Right lung (tissue), 10 donors: ENCODE measurements at places on chromosomes 7 and 10.
A peak's percentile ranks its signal among the peaks of the same experiment; 100 is the strongest.

GRCh38 chr10:65133652-65134051, 1612.5 kb downstream of the REEP3 start:
- DNase-seq, result no peak

- DNase-seq, result no peak
Measured at GRCh38 chr7:122686360-122686878, 12.5 kb downstream of the RNF133 start.

DNA sequence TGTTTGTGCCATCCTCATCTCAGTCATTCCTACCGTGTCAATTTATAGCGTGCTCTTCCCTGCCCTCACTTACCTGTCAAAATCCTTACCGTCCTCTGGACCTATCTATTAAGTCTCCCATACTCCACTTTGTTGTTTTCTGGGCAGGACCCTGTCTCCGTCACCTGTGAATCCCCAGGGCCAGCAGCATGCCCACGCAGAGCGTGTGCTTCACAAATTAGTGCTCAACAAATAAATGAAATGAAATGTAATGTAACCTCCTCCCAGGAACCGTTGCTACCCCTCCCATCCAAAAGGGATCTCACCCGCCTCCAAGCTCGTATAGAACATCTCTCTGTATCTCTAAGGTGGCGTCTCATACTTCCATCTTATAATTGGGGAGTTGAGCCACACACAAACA, 589.9 kb upstream of the MGMT start:
- DNase-seq, result no peak

DNA sequence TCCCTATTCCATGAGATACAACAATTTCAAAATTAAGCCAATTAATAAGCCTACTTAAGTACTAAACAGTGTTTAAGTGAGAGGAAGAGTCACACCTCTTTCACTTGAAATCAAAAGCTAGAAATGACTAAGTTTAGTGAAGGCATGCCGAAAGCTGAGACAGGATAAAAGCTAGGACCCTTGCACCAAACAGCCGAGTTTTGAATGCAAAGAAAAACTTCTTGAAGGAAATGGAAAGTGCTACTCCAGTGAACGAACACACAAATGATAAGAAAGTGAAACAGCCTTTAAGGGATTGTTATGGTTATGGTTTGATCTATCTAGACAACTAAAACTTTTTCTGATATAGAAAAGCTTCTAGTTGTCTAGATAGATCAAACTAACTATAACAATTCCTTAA, 135.4 kb upstream of the KMT2E start:
- DNase-seq, result no peak

- no peak for DNase-seq
Measured at GRCh38 chr10:132104471-132105301, 38.9 kb downstream of the JAKMIP3 start.

GRCh38 chr7:44761207-44762161, 12.8 kb downstream of the ZMIZ2 start:
- DNase-seq, result no peak

DNA sequence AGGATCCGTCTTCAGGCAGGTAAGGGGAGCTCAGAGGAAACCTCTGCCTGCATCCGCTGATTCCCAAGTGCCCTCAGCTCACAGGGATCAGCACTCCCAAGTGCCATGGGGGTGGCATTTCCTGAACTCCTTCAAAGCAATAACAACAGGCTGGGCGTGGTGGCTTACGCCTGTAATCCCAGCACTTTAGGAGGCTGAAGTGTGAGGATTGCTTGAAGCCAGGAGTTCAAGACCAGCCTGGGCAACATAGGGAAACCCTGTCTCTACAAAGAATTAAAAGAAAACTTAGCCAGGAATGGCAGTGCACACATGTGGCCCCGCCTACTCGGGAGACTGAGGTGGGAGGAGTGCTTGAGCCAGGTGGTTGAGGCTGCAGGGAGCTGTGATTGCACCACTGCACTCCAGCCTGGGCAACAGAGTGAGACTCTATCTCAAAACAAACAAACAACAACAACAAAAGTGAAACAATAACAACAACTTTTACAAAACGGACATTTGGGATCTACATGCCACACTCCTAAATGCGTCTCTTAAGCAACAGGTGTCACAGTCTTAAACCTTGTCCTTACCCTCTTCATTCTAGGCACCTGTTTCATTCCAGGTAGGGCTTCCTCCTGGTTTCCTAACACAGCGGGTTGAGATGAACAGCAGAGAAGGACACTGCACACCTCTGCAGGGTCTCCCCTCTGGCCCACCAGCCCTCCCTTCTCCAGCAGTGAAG, 73.8 kb downstream of the PAXIP1 start:
- peak; percentile 9 for DNase-seq

DNA sequence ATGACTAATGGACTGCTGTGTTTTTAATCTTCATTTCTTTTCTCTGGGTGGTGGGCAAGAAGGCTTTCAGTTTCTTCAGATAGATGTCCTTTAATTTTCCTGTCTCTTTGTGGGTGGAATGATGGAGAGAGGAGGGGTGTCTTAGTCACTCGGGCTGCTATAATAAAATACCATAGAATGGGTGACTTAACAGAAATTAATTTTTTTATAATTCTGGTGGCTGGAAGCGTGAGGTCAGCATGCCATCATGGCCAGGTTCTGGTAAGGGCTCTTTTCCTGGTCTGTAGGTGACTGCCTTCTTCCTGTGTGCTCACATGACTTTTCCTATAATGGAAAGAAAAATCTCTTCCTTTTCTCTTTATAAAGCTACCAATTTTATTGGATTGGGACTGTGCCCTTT, 6.3 kb downstream of the RSBN1L start:
- no peak for DNase-seq

DNA sequence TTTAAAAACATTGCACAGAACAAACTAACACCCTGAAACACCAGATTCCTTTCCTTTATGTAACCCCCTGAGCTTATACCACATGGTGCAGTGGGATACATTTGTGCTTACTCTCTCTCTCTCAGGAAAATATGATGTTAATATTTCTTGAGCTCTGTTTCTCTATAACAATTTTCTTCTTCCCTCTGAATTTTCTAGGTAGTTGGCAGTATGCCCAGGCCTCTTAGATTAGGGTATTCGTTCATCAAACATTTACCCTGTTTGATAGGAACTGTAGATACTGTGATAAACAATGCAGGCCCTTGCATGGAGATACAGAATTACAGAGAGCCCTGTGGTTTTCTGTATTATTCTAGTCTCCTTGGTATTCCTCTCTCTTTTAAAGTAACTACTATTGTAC, 567.8 kb downstream of the IPMK start:
- no peak for DNase-seq

GRCh38 chr10:24911029-24911428, 41.4 kb downstream of the PRTFDC1 start:
- no peak for DNase-seq

GRCh38 chr7:5679813-5680473, 101.5 kb downstream of the RNF216 start:
- no peak for DNase-seq

DNA sequence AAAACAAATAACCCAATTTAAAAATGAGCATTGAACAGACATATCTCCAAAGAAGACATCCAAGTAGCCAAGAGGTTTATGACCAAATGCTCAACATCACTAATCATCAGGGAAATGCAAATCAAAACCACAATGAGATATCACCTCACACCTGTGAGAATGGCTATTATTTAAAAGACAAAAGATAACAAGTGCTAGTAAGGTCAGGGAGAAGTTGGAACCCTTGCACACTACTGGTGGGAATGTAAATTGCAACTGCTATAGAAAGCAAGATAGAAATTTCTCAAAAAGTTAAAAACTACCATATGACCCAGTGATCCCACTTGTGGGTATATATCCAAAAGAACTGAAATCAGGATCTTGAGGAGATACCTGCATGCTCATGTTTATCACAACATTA, 49.5 kb downstream of the SGMS1 start:
- no peak for DNase-seq

GRCh38 chr7:70696201-70696754, 435.7 kb upstream of the GALNT17 start:
- DNase-seq, result no peak

GRCh38 chr7:30169579-30169978, 34.8 kb downstream of the MTURN start:
- no peak for DNase-seq

- DNase-seq, result no peak
Measured at GRCh38 chr7:158063850-158064610, 523.6 kb downstream of the PTPRN2 start.

DNA sequence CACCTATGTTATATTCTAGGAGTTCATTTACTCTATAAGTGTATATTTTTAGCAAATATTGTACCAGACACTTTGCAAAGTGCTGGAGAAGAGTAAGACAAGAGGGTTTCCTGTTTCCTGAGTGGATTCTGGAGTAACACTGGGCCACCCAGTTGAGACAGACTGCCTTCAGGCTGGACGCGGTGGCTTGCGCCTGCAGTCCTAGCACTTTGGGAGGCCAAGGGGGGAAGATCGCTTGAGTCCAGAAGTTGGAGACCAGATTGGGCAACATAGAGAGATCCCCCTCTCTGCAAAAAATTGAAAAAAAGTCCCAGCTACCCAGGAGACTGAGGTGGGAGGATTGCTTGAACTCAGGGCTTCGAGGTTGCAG, 772 bp upstream of the ZSCAN25 start:
- DNase-seq, result no peak

GRCh38 chr10:16597656-16598055, 76.0 kb upstream of the C1QL3 start:
- DNase-seq, result no peak

- DNase-seq, result no peak
Measured at GRCh38 chr10:33216661-33217427, 117.6 kb downstream of the NRP1 start.

GRCh38 chr10:128419466-128420019, 293.3 kb upstream of the MKI67 start:
- DNase-seq, result no peak

DNA sequence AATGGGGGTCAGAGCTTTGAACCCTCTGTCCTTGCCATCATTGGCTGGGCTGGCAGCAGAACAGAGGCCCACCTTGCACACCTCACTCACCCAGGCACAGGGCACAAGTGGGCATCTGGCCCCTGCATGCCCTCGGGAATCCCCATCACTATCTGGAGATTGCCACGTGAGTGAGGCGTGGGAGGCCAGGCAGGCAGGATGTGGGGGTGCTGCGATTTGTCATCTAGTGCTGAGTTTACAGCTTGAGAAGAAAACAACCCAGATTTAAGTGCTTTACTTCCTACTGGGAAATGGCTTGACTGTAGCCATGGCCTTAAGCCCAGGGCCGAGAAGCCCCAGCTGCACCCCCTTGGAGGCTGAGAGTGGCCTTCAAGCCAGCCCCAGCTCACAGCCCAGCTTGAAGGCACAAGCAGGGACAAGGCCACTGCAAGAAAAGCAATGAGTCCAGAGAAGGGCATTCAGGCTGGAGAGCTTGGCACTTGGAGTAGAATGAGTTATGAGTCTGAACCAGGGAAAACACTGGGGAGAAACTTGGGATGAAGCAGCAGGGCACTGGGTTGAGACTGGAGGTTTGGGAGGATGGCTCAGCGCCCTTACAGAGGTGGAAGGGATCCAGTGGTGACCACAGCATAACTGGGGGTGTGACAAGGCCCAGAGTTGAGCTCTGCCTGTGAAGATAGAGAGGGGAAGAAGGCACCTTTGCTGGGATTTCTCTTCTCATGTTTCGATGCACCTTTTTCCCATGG, 123.0 kb downstream of the CXCL12 start:
- DNase-seq, result no peak

- no peak for DNase-seq
Measured at GRCh38 chr7:119703895-119704294, 569.1 kb upstream of the KCND2 start.

GRCh38 chr7:76054123-76055120, 6.5 kb downstream of the MDH2 start:
- DNase-seq, result no peak

GRCh38 chr7:84950836-84951235, 236.0 kb downstream of the SEMA3D start:
- no peak for DNase-seq

GRCh38 chr7:27203365-27203953, 3.6 kb upstream of the HOXA13 start:
- DNase-seq, result no peak

DNA sequence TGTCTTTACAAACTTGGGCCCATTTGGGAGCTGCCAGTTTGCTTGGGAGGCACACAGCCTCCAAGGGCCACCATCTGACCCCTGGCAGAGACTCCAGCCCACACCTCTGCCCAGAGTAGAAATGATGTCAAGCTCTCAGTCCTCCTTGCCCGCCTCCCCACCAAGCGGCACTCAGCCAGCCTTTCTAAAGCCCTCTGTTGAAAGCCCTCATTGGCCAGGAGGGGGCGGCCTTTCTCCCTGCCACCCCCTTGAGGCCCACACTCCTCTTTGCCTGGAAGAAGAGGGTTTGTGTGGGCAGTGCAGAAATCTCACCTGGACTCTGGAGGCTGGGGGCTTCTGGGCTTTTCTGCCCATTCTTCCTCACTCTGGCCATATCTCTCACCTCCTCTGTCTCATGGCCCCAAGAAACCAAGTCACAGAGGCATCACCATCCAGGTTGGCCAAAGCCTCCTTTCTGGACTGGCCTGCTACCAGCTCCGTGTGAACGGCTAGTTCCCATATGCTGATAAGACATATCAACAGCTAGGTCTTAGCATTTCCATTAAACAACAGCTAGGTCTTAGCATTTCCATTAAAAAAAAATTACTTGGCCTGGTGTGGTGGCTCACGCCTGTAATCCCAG, 36.1 kb downstream of the UBTD1 start:
- no peak for DNase-seq

- no peak for DNase-seq
Measured at GRCh38 chr10:69403519-69403918, 13.2 kb downstream of the TACR2 start.

- DNase-seq, result no peak
Measured at GRCh38 chr7:65222655-65223054, 151.0 kb upstream of the ZNF92 start.

DNA sequence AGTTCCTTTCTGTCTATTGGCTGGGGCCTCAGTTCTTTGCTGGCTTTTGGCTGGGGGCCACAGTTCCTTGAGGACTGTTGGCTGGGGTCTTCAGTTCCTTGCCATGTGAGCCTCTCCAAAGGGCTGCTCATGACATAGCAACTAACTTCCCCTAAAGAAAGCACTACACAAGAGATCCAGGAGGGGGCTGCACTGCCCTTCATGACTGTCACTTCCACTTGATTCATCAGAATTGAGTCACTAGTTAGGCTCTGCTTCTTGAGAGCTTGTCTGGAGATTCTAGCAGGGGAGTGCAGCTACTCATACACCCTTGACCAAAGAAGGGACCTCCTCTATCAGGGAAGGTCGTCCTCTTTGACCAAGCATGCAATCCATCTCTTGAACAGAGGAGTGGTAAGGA, 38.0 kb upstream of the MKX start:
- DNase-seq, result no peak
